ENCODE measurements at places on chromosomes 11 and 22.
A peak's percentile ranks its signal among the peaks of the same experiment; 100 is the strongest.

GRCh38 chr11:1225386-1226225 is 2.7 kb downstream of the MUC5B start:
- DNase-seq, result no peak

- no peak for DNase-seq
Observed at GRCh38 chr11:63244862-63245261, 1.5 kb upstream of the SLC22A25 start.

DNA sequence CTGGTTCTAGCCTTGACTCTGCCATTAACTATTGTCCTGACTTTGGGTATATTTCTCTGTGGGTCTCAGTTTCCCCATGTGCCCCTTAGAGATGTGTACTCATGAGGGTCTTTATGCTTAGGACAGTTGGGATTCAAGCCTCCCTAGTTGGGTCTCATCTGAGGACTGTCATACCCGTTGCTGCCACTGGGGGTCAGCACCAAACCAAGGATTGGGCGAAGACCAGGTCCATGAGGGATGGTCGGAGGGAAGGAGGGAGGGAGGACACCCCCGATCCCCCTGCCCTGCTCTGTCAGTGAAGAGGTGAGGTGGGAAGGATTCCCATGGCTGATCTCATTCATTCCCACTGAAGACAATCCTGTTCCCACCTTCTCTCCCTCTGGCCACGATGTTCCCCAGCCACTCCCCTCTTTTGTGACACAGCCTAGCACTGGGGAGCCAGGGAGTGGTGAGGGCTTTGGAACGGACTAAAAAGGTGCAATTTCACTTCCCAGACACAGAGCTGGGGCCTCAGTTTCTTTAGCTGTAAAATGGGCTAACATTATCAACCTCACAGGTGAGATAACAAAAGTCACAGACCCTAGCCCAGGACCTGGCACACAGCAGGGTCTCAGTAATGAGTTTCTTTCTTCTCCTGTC is 12.4 kb upstream of the KLHL35 start:
- DNase-seq, result peak; percentile 64

GRCh38 chr11:117501237-117501898 is 173.7 kb downstream of the CEP164 start:
- DNase-seq, result no peak

- DNase-seq, result no peak
Observed at GRCh38 chr11:2825261-2825888, 60.2 kb downstream of the CDKN1C start.

GRCh38 chr11:83073258-83073657 is 1.6 kb upstream of the RAB30 start:
- no peak for DNase-seq

- no peak for DNase-seq
Observed at GRCh38 chr11:114295676-114296604, at the start of gene NNMT. Gene NNMT (plus strand): TSS chr11:114296399. CDS start chr11:114296557, 158 bp downstream.

GRCh38 chr11:26976389-26976788 is 17.5 kb upstream of the FIBIN start:
- DNase-seq, result no peak

- DNase-seq, result peak; percentile 5
Observed at GRCh38 chr11:2791521-2792380, 92.0 kb upstream of the KCNQ1OT1 start.

GRCh38 chr11:128456566-128457268 is 130.6 kb downstream of the ETS1 start:
- DNase-seq, result no peak

- no peak for DNase-seq
Observed at GRCh38 chr22:41092847-41093411, 537 bp downstream of the EP300 start.

DNA sequence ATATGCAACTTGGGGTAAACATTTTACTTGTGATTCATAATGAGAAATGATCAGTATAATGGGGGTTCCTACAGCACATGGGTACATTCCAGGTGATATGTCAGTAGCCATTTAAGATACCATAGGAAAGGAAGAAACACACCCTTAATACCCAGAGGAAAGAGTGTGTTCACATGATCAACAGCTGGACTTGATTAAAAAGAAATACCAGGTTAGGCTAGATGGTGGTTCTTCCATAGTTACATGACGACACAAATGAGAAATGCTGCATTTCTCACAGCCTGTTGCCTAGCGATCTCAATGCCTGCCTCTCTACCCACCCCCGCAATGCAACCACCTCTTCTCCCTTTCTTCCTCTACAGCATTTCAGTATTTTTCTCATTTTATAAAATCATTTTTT is 96.8 kb downstream of the TTC28 start:
- no peak for DNase-seq

DNA sequence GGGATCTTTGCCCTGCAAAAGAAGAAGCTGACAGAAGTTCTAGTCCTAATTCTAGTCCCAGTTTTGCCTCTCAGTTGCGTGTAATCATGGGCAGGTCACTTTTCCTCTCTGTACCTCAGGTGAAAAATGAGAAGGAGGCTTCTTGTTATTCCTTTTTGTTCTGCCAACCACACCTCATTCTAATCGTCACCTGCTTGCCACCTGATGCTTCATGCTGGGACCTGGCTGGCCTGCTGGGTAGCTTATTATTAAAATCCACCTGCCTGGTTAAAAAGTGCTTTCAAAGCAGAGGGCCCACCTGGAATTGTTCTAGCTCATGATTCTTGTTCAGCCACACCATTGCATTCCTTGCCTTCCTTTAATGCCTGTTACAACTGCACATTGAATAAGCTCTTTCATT is 8.4 kb upstream of the ALG8 start:
- no peak for DNase-seq

DNA sequence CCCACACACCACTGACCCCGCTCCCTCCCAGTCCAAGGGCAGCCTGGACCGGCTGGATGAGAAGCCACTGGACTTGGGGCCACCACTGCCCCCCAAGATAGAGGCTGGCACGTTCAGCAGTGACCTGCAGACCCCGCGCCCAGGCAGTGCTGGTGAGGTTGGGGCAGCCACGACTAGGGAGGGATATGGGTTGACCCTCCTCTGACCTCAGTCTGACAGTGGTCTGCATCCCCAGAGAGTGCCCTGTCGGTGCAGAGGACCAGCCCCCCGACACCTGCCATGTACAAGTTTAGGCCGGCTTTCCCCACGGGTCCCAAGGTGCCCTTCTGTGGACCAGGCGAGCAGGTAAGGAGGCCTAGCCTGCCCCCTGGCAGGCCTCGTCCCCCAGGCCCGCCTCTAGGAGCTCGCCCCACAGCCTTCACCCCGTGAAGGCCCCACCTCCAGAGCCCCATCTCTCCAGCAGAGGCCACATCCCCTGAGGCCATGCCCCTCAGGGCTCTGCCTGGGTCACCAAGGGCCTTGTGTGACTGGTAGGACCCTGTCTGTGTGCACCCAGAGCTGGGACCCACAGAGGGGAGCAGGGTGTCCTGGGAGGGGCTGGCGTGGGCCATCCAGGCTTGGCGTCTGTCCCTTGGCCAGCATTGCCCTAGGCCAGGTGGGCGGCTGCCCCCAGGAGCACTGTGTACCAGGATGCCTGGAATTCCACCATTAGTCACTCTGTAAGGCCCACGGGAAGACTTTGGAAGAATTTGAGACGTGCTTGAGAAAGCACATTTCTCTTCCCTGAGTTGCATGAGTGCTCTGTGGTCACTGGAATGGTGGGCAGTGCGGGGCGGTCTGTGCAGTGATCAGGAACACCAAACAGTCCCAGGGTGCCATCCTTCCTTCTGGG is 9.4 kb downstream of the CCDC188 start:
- no peak for DNase-seq

DNA sequence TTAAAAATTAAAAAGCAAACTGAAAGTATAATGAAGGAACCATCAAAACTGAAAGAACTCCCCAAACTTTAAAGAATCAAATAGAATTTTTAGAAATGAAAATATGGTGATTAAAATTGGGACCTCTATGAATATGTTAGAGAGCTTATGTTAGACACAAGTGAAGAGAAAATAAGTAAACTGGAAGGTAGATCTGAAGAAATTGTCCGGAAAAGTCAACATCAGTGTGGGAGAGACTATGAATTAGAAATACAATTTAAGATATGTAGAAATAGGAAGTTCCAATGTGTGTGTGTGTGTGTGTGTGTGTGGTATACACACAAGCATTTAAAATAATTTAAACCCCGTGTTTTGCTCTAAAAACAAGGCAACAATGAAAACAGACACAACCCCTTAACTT is 4.9 kb upstream of the OR8B4 start:
- DNase-seq, result no peak

DNA sequence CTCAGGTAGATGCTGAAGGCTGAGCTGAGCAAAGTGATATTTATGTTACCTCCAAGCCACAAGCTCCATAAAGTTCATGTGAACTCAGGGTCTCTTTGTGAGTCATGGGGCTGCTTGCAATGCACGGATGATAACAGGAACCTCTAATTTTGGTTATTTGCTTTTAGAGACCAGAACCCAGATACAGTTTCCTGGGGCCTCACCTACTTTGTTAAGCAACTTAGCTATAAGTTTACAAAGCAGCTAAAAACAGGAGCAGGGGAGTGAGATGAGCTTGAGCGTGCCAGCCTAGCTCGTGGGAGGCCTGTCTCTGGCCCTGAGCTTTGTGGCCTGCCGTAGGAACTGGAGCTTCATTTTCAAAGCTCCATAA is 29.2 kb downstream of the SREBF2 start:
- peak; percentile 58 for DNase-seq

All from stimulated activated naive CD4-positive, alpha-beta T cell treated with Interleukin-2 at 50 U/mL for 16 hours (primary cell).